SJSA1 (cell line): ENCODE measurements at places on chromosomes 16 and 17.

GRCh38 chr16:68781784-68782183, 44.7 kb downstream of the CDH1 start:
- DNase-seq: no peak

GRCh38 chr16:75526032-75526790, 9.7 kb downstream of the CHST5 start:
- DNase-seq: no peak

GRCh38 chr16:67399218-67399733, 6.0 kb upstream of the TPPP3 start:
- peak; percentile 46 for DNase-seq

GRCh38 chr17:67258821-67259468, 13.9 kb upstream of the HELZ start:
- no peak for DNase-seq
